Stimulated activated naive CD8-positive, alpha-beta T cell treated with anti-CD3 and anti-CD28 coated beads, Interleukin-15, amount 100 ng/mL, for 72 hours (primary cell): ENCODE measurements at places on chromosomes 4 and X.

- DNase-seq, result no peak
Measured at GRCh38 chr4:5928274-5928673, 35.4 kb upstream of the CRMP1 start.

DNA sequence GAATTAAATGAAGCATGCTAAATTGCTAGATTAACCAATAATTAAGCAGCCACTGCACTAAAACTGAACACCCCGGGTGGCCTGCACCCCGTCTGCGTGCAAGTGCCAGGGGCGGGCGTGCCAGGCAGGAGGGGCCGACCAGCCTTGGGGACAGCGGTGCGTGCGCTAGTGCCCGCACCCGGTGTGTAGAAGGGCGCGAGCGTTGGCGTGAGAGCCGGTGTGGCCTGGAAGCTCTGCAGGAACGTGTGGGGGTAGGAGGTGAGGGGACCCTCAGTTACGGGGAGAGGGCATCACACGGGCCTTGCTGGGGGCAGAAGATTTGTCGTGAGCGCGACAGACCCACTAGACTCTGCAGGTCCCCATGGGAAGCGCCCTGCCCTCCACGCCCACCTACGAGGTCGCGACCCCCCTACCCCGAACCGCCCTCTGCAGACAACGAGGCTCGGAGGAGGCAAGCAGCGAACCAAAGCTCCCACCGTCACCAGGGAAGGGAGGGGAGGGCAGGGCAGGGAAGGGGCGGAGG is 105.8 kb downstream of the FAM53A start:
- DNase-seq, result no peak

DNA sequence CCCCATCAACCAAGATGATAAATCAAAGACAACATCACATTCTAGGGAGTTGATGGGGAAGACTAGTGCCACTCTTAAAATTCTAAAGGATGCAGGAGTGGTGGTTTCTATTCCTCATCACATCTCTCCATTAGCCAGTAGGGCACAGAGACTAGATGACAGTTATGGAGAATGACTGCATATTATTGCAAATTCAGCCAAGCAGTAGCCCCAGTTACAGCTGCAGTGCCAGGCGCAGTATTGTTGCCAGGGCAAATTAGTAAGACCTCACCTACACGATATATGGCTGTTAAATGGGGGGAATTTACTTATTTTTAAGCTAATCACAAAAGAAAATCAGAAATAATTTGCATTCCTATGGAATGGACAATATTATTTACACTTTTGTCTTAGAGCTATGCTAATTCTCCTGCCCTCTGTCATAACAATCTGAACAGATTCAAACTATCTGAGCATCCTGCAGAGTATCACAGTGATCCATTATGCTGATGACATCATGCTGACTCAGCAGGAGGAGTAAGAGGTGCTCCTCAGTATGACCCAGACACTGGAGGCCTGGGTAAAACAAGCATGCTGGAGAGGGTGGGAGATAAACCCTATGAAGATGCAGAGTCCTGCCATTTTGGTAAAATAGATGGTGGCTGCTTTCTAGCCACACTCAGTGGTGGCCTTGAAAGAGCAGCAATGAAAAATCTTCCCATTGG is 24.7 kb downstream of the ETNPPL start:
- DNase-seq, result no peak

DNA sequence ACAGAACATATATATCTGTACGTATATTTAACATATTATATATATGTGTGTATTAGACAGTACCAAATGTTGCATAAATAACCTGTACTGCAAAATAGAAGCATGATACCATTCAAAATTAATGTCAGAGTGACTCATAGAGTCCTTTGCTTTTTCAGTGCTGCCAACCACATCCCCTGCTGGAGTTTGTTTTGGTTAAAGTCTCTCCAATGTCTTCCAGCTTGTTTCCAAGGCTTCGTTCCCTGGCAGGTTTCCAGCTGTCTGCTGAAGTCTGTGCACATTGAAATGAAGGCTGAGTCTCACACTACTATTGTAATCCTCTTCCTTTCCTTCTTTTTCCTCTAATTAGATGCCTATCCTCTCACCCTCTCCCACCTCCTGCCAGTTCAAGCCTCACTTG is 14.9 kb downstream of the NRK start:
- no peak for DNase-seq

DNA sequence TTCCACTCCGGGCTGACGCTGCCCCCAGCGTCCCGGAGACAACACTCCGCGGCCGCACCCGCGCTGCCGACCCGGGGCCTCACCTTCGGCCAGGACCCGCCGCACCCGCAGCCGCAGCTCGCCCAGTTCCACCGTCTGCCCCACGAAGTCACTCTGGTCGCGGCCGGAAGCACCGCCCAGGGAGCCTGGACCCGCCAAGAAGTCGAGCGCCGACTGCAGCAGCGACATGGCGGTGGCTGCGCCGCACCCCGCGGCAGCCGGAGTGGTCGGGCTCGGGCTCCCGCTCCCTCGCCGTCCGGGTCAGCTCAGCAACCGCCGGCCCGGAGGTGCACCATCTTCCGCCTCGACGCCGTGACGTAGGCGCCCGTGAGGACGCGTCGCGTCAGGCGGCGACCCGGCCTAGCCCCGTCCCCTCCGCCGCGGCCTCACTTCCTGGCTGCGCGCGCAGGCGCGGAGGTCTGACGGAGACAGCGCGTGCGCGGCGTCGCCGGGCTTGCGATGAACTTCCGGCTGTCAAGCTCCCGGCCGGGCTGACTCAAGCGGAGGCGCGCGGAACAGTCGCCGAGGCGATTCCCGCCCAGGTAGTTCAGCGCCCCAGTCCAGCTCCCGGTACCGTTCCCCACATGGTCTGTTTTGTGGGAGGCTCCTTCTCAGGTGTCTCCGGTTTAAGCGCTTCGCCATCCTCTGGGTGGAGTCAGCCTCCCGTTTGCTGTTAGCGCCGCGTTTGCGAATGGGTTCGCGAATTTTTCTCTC is at the start of the genes GAK and TMEM175:
TSS of gene GAK (minus strand) at position 357 of the 753 bp plus-strand sequence. CDS start at position 228, 129 bp downstream.
TSS of gene TMEM175 (plus strand) at position 501 of the 753 bp plus-strand sequence. CDS start 15,280 bp downstream, outside the sequence.
- peak; percentile 98 for DNase-seq

DNA sequence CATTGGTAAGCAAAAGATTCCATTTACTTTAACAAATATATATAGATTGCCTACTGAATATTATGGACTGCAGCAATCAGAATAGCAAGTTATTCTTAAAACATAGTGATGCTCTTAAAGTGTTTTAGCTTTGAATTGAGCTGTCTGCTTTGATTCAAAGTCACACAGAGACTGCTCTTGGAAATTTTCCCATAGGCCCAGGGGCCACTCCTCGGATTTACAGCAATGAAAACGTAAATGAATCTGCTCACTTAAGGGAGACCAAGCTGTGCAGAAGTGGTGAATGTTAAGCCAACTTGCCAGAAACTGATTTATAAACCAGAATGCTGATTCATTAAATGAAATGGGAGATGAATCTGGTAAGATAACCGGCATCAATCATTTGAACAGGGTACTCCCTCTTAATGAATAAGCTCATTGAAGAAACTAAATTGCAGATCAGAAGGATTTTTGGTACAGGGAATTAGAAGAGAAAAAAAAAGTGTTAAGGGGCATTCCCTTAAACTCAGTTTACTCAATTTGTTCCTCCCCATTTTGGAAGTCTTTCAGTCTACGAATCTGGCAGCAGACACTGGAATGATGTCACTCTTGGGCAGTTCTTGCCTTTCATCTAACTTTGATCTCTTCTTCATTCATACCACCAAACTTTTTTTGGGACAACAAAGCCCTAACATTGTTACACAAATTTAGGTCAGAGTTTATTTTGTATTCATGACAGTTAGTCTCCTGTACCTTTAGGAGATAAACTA is 363.3 kb upstream of the MAGEB2 start:
- DNase-seq, result no peak

- DNase-seq, result no peak
Measured at GRCh38 chr4:102601586-102602227, 100.5 kb downstream of the NFKB1 start.

DNA sequence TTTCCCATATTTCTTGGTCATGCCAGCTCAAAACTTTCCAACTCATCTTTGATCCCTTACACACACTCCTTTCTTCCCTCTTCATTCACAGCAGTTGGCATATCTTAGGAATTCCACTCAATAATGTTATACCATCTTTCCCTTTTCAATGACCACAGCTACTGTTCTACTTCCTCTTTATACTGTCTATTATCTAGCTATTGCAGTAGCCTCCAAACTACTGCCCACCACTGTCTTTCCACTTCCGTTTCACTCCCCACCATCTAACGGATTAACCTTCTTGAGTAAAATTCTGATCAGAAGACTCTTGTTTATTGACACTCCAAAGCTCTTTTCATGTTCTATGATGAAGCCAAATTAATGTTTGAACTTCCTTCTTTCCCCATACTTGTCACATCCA is 55.8 kb downstream of the ADAMTS3 start:
- no peak for DNase-seq

DNA sequence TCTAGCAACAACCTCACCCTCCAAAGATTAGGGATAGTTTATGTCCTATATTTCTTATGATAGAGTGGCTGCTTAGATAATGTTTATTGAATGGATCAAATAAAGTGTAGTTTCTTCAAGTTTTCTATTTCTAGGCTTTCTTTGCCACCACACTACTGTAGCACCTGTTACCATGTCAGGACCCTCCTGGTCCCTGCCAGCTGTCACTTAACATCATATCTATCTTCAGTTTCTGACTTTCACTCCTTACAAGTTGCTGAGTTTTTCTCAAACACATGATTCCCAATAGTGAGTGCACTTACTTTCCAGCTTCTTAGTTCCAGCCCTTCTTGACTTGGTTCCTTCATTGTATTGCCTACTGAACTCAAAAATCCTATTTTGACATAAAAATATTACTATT is 593.9 kb upstream of the PITX2 start:
- DNase-seq, result no peak

GRCh38 chr4:44916411-44916810 is 190.1 kb upstream of the GNPDA2 start:
- DNase-seq, result no peak

- DNase-seq, result no peak
Measured at GRCh38 chr4:147831551-147832171, 99.8 kb downstream of the ARHGAP10 start.

- no peak for DNase-seq
Measured at GRCh38 chr4:167964766-167965373, 127.5 kb upstream of the ANXA10 start.

GRCh38 chrX:119638725-119639471 is 32.7 kb upstream of the NKRF start:
- DNase-seq, result no peak

- DNase-seq, result no peak
Measured at GRCh38 chrX:45150821-45151220, 49.9 kb downstream of the DIPK2B start.

GRCh38 chr4:38138363-38138762 is 178.2 kb downstream of the PTTG2 start:
- DNase-seq, result no peak

DNA sequence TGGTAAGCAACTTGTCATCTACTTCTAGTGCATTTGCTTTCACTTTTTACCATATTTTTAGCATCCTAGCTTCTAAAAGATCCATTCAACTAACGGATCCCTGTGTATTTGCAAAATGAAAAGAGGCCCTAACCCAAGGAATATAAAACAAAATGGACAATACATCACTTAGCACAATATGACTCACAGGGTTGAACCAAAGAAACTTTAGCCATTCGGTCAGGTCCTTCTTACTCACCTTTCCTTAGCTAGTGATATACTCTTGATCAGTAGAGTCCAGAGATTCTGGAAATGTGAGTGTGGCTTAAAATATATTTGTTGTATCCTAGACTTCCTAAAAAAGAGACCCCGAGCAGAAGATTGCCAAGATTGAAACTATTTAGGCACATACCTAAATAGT is 19.5 kb downstream of the TMPRSS11E start:
- DNase-seq, result no peak

DNA sequence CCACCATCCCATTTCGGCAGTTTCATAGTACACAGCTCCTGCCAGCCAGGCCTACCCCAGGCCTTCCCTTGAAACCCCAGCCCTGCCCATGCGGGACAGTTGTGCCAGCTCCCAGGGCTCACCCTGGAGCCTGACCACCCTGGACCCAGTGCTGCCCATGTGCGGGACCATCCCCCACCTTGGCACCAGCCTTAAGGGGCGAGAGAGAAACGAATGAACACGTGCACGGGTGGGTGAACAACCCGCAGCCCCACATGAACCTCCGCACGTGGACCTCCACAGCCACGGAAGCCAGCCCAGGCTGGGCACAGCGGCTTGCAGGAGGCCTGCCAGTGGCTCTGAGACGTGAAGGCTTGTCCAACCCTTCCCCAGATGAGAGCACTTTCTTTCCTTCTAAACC is 76.0 kb upstream of the MXD4 start:
- DNase-seq, result no peak

- no peak for DNase-seq
Measured at GRCh38 chr4:25662306-25662705, 6.7 kb downstream of the SLC34A2 start.

DNA sequence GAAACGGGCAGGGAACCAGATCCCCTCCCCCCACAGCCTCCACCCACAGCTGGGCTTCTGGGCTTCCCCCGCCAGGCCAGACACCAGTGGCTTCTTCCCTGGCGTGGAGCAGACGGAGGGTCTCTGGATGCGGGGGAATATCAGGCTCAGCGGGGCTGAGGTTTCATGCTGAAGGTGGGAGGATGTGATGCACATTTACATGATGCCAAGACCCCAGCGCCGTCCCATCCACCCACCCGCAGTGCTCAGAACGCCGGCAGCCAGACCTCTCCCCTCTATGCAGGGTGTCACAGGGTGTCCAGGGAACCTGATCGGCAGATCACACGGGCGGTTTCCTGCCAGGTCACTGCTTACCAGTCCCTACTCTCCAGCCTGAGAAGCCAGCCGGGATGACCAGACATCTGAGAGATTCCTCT is 12.8 kb upstream of the TNIP2 start:
- no peak for DNase-seq

DNA sequence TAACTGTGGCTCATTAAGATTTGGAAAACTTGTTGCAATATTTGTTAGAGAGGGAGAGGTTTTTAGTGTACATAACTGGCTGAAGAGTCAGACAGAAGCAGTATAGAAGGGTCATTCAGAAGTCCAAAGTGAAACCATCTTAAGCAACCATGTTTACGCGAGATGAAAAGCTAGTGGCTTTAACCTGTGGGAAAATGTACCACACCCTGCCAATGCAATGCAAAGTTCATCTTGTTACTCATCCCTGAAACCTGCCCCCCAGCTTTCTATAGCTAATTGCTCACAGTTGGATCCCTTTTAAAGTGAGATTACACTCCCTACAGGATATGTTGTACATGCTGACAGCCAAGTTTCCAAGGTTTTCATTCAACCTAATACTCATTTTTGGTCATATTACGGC is 96.7 kb upstream of the RAPGEF2 start:
- no peak for DNase-seq

- no peak for DNase-seq
Measured at GRCh38 chrX:47063179-47063578, 15.1 kb upstream of the RGN start.

- DNase-seq, result no peak
Measured at GRCh38 chr4:142550965-142551364, 295.1 kb downstream of the INPP4B start.
